BJ (cell line): ENCODE measurements at places on chromosomes 11 and 22. TPM values are rescaled to one million over a fixed set of nuclear protein-coding genes. Genes with fewer than 3 reads are reported as not detected.

APOA5 gene
- polyA plus RNA-seq = not detected in 2 replicates

OR5B21 gene
- polyA plus RNA-seq = not detected in 2 replicates

OR51B2 gene
- not detected in 2 replicates for polyA plus RNA-seq

GRIK4 gene
- not detected in 2 replicates for polyA plus RNA-seq

CTSD gene
- polyA plus RNA-seq = 89.9 and 206 TPM in 2 replicates

DGCR2 gene
- 32.2 and 44.3 TPM in 2 replicates for polyA plus RNA-seq

INPP5J gene
- polyA plus RNA-seq = 1.1 and 1.5 TPM in 2 replicates

TYR gene
- polyA plus RNA-seq = not detected in 2 replicates

CASP4 gene
- polyA plus RNA-seq = 87.7 and 120 TPM in 2 replicates

OR2AT4 gene
- polyA plus RNA-seq = not detected in 2 replicates

TMEM86A gene
- 0.48 and 0.71 TPM in 2 replicates for polyA plus RNA-seq

SLC25A22 gene
- 12.4 and 25.5 TPM in 2 replicates for polyA plus RNA-seq

PANX3 gene
- polyA plus RNA-seq = not detected in 2 replicates

CRYBB3 gene
- polyA plus RNA-seq = not detected in 2 replicates

EXT2 gene
- 171 and 196 TPM in 2 replicates for polyA plus RNA-seq

OR8K3 gene
- polyA plus RNA-seq = not detected in 2 replicates

GRCh38 chr11:126415128-126415527 lies 59.6 kb downstream of the ST3GAL4 start:
- DNase-seq = no peak

DNA sequence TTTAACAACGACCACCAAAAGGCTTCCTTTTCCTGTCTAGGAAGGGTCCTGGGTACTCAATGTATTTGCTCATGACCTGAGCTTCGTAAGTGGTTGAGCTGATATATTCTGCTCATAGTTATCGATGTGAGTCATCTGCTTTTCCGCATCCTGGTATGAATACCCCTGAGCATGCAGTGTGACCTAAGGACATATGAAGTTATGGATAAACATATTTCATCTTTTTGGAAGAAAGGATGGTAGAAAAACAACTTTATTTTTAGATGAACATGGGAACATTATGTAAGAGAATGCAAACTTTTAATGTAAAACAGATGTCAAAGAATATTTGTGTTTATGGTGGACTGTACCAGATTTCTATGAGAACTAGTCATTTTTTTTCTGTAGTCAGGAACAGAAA lies 28.4 kb downstream of the TRPC6 start:
- DNase-seq = no peak

DNA sequence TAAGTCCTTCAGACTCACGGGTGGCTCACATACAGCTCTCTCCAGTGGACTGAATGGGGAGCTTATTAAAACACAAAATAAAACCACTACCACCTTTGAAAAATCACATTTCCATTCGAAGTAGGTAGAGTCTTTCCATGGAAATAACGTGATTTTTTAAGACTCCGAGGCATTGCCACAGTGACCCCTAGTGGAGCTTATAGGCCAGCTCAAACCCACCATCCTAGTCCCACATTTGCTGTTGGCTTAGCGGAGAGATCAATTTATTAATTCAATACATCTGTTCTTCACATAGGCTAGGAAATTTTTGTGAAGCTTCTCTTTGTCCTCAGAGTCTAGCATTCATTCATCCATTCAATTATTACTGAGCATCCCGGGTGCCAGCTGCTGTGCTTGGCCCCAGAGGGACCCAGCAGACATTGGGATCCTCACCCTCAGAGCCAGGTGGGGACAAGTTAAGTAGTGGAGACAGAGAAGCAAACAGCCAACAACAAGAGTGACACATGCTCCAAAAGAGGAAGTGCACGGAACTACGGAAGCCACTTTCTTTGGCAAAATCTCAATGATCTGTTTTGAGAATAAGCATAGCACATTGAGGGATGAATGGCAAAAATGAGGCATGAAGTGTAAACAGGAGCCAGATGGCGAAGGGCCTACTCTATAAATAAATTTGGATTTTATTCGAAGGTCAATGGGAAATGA lies 10.2 kb upstream of the P4HA3 start:
- DNase-seq = peak; percentile 32

DNA sequence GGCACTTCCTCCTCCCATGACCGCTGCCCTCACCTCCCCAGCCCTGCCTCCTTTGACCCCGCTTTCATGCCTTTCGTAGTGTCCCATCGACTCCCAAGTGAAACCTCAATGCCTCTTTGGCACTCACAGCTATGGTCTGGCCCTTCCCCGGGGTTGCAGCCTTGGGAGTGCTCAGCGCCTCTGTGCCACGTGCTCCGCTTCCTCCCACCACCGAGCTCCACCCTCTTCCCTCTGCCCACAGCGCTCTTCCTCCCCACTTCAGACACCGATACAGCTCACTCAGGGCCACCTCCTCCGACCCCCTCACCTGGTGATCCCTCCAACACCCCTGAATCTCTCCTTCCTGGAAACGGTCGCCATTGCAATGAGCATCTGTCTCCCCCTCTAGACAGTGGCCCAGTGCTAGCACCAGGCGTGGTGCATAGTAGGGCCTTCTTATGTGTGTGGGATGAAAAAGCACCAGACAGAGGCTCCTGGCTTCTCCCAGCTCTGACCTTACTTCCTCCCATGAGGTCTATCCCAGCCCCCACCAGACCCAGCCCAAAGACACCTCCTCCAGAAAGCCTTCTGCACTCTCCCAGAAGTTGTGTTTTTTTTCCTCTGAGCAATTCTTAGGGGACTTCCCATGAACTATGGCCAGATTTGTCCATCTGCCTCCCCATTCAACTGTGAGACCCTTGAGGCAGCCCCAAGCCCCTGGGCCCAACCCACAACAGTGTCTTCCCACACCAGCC lies 16.4 kb upstream of the SCGB1A1 start:
- no peak for DNase-seq

- DNase-seq = no peak
These were observed 44.0 kb downstream of the SOX6 start for GRCh38 chr11:16312233-16312765.

DNA sequence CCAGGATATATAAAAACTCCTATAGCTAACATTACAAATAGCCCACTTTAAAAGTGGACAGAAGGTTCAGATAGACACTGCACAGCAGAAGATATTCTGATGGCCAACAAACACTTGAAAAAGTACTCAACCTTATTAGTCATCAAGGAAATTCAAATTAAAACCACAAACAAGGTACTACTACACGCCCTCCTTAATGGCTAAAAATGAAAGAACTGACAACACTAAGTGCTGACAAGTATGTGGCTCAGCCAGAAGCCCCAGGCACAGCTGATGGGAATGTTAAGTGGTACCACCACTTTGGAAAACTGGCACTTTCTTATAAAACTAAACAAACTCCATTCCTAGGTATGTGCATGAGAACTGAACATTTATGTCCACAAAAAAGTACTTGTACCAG lies 320.1 kb downstream of the TBC1D22A start:
- no peak for DNase-seq

- no peak for DNase-seq
These were observed 14.8 kb downstream of the CD59 start for GRCh38 chr11:33721426-33721825.

GRCh38 chr22:50600967-50601668 lies 525 bp downstream of the MAPK8IP2 start:
- no peak for DNase-seq

GRCh38 chr11:2077061-2077802 lies 62.0 kb downstream of the IGF2 start:
- DNase-seq = peak; percentile 33

DNA sequence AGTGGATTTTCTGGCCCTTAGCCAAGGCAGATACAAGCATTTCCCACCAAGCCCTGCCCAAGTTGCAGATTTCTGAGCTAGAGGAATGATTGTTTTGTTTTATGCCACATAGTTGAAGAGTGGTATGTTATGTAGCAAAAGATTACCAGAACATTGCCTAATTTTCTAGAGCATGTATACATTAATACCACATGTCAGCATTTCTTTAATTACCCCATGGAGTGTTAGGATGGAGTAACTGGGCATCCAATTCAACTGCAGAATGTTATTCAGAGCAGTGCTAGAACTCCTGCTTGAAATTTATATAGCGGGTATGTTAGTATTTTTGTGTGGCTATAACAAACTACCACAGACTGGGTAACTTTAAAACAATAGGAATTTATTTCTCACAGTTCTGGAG lies 24.4 kb upstream of the CYP2R1 start:
- no peak for DNase-seq

DNA sequence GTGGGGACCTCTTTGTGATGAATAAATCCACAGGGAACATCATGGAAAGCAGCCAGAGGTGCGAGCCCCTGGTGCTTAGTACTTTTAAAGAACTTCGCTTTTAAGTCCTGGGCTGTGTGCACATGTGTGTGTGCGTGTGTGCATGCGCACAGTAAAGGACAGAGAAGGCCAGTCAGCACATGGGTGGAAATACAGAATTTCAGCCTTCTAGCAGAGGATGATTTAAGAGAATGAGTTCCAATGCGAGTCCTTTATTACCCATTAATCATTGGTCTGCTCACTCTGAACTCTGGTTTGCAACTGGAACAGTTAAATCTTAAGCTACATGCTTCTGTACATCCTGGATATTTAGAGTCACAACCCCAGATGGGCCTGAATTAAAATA lies 18.9 kb downstream of the TEAD1 start:
- DNase-seq = no peak

DNA sequence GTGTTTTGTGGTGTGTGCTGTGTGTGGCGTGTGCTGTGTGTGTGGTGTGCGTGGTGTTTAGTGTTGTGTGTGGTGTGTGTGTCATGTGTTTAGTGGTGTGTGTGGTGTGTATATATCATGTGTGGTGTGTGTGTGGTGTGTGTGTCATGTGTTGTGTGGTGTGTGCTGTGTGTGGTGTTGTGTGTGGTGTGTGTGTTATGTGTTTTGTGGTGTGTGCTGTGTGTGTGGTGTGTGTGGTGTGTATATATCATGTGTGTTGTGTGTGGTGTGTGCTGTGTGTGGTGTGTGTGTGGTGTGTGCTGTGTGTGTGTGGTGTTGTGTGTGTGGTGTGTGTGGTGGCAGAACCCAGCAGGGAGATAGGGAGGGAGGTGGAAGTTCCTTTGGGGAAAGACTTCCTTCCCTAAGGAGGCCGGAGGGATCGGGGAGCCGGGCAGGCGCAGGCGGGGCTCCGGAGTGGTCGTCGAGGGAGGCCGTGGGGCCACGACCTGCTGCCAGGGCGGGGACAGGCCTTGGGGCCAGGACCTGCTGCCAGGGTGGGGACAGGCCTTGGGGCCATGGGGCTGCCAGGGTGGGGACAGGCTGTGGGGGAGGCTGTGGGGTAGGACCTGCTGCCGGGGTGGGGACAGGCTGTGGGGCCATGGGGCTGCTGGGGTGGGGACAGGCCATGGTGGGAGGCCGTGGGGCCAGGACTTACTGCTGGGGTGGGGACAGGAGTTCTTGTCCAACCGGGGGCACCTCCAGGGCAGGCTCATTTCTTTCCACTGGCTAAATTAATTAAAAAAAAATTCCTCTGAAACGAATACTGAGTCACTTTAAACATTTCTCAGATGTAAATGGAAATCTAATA lies 15.2 kb downstream of the PIM3 start:
- no peak for DNase-seq

- DNase-seq = no peak
These were observed 666.6 kb downstream of the LUZP2 start for GRCh38 chr11:25163421-25163820.

- no peak for DNase-seq
These were observed 4.3 kb upstream of the FLI1 start for GRCh38 chr11:128689591-128689947.

- no peak for DNase-seq
These were observed 26.1 kb downstream of the UBE2L3 start for GRCh38 chr22:21593406-21594232.

DNA sequence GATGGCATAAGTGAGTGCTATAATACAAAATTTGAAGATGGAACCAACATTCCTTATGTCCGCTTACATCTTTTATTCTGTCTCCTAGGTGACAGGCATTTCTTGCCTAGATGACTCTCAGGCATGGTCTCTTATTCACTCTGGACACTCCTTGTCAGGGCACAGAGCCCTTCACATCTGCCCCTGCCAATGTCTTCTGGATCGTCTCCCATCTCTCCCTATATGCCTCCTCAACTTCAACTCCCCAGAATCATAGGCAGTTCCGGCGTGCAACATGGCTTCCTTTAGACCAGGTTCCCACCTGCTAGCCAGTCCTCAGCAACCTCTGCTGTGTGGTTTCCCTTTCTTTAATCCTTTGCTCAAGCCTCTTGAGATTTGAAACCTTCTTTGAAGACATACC lies 300.9 kb downstream of the TENM4 start:
- DNase-seq = no peak

DNA sequence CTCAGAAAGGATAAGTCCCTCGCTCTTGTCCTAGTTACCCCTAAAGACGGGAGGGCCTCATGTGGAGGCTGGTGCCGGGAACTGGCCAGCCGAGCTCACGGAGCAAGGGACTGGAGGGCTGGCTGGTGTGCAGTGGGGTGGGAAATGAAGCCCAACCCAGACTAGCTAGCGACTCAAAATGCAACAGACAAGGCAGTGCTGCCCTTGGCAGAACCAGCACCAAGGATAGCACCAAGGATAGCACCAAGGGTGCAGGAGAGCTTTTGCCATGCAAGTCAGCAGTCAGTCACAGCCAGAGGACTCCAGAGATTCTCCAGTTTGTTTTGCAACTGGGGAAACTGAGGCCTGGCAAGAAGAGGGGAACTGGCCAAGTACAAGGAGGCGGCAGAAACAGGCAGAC lies 6.5 kb upstream of the BATF2 start:
- DNase-seq = no peak

- no peak for DNase-seq
These were observed 15.9 kb downstream of the SLCO2B1 start for GRCh38 chr11:75166791-75167190.

- no peak for DNase-seq
These were observed 1066.9 kb downstream of the DLG2 start for GRCh38 chr11:84560206-84560605.

DNA sequence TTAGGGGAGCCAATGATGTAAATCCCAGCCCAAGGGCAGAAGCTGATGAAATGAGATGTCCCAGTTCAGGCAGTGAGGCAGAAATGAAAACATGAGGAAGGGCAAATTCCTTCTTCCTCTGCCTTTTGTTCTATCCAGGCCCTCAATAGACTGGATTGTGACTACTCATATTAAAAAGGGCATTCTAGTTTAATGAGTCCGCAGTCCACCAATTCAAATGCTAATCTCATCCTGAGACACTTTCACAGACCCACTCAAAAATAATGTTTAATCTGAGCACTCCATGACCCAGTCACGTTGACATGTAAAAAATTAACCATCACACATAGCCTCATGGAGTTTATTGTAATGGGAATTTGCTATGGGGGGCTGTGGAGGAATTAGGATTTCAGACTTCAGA lies 717.9 kb downstream of the OPCML start:
- no peak for DNase-seq

DNA sequence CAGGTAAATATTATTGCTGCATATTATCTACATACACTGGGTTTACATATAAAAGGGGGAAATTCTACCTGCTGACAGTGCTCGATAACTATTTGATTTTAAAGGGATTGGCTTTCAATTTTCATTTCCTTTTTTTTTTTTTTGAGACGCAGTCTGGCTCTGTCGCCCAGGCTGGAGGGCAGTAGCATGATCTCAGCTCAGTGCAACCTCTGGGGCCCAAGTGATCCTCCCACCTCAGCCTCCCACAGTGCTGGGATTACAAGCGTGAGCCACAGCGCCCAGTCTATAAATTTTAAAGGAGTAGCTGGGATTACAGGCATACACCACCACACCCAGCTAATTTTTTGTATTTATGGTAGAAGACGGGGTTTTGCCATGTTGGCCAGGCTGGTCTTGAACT lies 3.2 kb upstream of the PCF11 start:
- no peak for DNase-seq
